HuH-7.5 (cell line): ENCODE measurements at places on chromosomes 6 and 20.

- no peak for DNase-seq
Measured at GRCh38 chr6:96878143-96878542, 19.5 kb downstream of the NDUFAF4 start.

GRCh38 chr6:108710551-108710950, 137.7 kb upstream of the ARMC2 start:
- no peak for DNase-seq

DNA sequence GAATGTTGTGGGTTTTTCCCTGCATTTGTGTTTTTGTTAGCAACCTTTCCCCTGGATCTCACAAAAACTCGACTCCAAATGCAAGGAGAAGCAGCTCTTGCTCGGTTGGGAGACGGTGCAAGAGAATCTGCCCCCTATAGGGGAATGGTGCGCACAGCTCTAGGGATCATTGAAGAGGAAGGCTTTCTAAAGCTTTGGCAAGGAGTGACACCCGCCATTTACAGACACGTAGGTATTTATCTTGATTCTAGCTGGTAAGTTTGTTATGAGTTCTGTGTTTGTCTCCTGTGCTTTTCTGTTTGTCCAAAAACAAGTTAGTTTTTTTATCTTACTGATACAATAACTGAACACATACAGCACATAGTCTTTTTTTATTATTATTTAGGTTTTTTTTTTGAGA, 3.0 kb downstream of the SLC25A27 start:
- DNase-seq: no peak

GRCh38 chr20:47558295-47559066, 56.8 kb downstream of the NCOA3 start:
- DNase-seq: no peak
